ENCODE measurements at places on chromosomes 7 and 10.

GRCh38 chr7:21238400-21239116 is 189.3 kb upstream of the SP4 start:
- DNase-seq: no peak

- peak; percentile 31 for DNase-seq
These were observed 15.3 kb downstream of the NKX2-3 start for GRCh38 chr10:99548041-99548530.

GRCh38 chr10:32207544-32207943 is 139.4 kb downstream of the EPC1 start:
- peak; percentile 48 for DNase-seq

DNA sequence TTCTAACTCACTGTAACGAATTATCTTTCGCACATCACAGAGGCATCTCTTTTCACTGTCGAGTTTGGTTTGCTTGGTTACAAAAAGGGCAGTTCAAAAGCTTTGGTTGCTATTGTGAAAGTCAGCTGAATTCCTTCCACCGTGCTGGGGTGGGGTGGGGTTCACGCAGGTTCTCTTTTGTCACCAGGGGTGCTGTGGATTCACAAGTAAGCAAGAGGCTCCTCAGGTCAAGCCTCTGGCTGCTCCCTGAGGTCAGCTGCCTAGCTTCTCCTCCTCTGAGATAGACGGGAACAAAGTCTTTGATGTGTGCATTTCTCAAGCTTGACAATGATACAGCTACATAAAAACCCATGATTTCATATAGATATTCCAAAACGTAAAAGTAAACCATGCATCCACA is 47.7 kb downstream of the EGFR start:
- no peak for DNase-seq

DNA sequence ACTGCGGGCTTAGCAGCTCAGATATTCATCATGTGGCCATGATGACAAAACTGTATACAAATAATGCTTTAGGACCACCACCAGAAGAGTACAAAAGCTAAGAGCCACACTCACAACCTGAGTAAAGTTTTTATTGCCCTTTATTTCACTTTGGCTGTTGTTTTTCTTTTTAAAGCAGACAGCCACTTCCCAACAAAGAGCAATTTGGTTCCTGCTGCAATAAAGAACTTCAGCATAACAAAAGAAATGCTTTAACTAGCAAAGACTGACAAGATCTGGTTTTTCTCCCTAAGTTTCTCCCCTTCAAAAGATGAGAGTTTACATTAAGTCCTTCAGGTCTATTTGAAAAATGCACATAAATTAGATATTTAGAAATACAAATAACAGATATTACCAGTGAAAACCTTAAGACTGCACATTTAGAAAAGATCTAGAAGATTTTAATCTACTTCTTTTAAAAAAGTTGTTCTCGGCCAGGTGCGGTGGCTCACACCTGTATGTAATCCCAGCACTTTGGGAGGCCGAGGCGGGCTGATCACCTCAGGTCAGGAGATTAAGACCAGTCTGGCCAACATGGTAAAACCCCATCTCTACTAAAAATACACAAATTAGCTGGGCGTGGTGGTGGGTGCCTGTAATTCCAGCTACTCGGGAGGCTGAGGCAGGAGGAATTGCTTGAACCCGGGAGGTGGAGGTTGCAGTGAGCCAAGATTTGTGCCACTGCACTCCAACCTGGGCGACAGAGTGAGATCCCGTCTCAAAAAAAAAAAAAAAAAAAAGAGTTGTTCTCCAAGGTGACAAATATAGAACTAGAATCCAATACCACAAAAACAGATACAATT is 59.4 kb downstream of the WAPL start:
- DNase-seq: no peak

- DNase-seq: peak; percentile 77
These were observed 1.4 kb downstream of the RHEB start for GRCh38 chr7:151518105-151518946.

DNA sequence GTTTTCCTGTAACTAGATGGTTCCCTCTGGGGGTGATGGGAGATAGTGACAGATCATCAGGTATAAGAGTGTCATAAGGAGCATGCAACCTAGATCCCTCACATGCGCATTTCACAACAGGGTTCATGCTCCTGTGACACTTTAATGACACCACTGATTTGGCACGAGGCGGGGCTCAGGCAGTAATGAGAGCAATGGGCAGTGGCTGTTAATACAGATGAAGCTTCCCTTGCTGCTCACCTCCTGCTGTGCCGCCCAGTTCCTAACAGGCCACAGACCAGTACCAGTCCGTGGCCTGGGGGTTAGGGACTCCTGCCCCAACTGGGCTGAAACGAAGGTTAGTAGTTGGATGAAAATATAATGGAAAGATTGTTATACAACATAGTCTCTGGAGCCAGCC is 201.6 kb upstream of the LRRN3 start:
- DNase-seq: no peak

GRCh38 chr10:89118091-89118490 is 89.0 kb downstream of the CH25H start:
- no peak for DNase-seq
